ENCODE measurements at places on chromosomes 12 and 14.

DNA sequence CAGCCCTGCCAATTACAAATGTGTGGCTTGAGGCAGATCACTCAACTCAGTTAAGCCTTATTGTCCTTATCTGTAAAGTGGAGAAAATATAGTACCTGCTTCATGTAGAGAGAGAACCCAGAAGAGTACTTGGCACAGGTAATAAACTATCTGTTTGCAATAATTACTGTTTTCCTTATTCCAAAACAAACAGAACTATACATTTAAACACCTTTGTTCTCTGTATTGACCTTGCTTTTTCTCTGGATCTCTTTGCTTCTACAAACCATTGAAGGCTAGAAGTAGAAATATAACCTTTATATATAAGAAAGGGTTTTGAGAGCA is 70.8 kb upstream of the SRSF5 start:
- DNase-seq = no peak

GRCh38 chr12:57456737-57457490 is 1.8 kb downstream of the INHBE start:
- no peak for DNase-seq

DNA sequence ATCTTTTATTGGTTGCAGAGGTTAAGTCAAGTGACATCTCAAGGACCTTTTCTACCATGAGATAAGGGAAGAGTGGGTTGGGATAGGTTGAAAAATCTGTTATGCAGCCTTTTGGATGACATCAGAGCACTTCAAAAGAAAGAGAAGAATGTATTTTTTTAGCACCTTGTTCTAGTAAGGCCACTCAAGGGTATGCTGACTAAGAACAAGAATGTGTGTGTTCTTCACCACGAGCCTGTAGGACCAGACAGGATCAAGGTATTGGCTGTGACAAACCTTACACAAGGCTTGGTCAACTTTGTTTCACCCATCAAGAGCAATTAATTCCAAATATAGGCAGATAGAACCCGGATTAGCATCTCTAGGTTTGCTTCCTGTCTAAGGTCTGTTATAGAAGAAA is 142.5 kb downstream of the SAMD4A start:
- no peak for DNase-seq

GRCh38 chr14:101027966-101028365 is 124.4 kb upstream of the RTL1 start:
- DNase-seq = no peak

GRCh38 chr12:5292651-5293050 is 139.3 kb upstream of the NTF3 start:
- no peak for DNase-seq

- DNase-seq = no peak
These were observed at the start of gene OTOGL for GRCh38 chr12:80099259-80099658. Gene OTOGL, plus strand, starts transcription at chr12:80099537. Its CDS starts 109,895 bp downstream, at chr12:80209432.

GRCh38 chr12:103960616-103961227 is 5.0 kb upstream of the TDG start:
- DNase-seq = no peak

DNA sequence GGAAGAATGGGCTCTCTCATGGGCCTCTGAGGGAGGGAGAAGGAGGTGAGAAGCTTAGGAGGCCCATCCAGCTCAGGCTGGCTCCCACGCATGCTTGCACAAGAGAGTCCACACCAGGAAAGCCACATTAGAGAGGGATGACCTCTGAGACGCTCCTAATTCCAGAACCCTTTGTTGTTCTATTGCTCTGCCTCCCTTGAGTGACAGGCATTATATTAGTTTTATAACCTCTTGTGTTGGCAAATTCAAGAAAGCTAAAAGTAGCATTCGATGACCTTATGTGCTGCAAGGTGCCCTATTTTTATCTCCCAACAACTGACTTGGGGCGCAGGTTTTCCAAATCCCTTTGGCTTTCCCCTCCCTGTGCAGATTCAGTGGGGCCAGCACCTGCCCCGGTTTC is 190.1 kb downstream of the KSR2 start:
- no peak for DNase-seq

DNA sequence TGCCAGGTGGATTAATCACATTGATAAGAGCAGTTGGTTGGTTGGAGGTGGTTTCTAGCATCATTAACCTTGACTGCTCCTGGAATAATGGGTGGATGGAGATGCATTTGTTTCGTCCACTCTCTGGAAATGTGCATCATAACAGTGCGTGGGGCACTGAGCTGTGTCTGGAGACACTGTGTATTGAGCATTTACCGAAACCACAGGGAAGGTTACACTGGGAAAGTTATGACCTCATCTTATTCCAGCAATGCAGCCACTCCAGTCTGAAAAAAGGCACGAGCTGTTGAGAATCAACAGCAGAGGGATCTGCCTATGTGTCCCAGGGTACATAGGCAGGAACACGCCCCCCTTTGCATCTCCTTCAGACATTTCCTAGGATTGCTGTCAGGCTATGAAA is 27.2 kb downstream of the RNFT2 start:
- DNase-seq = no peak

- no peak for DNase-seq
These were observed 181.1 kb upstream of the STXBP6 start for GRCh38 chr14:25231004-25231403.

DNA sequence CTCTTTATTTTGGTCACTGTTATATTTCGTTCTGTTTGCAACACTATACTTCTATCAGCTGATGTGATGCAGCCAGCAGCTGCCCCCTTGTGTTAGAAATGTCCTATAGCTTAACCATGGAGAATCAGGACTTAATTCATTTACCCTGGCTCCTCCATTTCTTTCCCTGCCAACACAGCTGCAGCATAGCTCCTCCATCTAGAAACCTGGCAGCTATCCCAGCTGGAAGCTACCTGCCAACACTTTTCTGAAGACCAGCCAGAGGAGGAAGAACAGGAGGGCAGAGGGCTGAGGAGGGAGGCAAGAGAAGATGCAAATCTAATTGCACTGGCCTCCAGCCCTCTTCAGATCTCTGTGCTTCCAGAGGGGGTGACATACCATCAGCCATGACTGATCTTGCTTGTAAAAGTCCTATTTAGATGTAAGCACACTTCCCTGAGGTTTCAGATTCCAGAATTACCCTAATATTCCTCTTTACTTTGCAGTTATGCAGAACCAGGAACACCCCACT is 156.8 kb upstream of the TMEM260 start:
- no peak for DNase-seq

DNA sequence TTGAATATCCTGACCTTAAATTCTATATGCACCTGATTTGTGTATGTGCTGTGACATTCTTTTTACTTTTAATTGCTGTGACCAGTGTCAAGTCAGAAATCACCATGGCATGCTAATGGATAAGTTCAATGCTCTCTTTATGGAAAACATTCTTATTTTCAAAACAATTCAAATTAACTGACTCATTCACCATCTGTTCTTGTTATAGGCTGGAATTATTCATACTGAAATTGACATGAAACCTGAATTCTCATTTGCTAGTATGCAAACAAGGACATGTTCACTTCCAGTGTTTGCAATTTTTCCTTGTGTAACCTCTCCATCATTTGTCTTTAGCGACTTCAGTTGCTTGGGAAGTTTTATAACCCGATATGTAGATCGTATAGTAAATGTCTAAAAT is at the start of gene TAS2R30:
TAS2R30 (minus strand) TSS at position 340 of the 400 bp plus-strand sequence. CDS start 400 bp downstream, outside the sequence.
- no peak for DNase-seq
